Activated T-cell treated with anti-CD3 and anti-CD28 coated beads for 4 hours (primary cell): ENCODE measurements at places on chromosomes 6 and 20.

DNA sequence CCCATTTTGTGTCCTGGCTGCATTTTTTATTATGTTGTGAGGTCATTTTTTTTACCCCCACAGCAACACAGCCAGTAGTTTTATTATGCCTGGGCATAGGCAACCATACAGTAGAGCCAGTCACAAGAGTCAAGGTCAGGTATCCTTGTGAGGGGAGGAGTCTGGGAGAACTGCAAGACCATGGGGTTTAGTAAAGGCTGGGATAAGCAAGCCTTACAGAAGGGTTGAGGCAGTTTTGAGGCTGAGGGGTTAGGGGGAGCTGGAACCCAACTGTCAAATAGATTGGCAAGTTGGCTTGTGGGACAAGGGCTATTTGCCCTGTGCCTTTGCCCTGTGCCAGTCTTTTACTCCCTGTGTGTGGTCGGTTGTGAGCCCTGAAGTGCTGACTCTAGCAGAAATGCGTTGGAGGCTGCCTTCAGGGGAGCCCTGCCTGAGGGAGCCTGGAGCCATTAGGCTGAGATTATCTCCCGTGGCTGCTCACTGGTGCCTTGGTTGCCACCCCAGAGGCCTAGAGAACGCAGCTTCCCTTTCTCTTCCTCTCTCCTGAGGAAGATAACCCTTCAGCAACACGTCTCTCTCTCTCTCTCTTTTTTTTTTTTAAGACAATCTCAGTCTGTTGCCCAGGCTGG, 31.1 kb downstream of the RALY start:
- no peak for DNase-seq

DNA sequence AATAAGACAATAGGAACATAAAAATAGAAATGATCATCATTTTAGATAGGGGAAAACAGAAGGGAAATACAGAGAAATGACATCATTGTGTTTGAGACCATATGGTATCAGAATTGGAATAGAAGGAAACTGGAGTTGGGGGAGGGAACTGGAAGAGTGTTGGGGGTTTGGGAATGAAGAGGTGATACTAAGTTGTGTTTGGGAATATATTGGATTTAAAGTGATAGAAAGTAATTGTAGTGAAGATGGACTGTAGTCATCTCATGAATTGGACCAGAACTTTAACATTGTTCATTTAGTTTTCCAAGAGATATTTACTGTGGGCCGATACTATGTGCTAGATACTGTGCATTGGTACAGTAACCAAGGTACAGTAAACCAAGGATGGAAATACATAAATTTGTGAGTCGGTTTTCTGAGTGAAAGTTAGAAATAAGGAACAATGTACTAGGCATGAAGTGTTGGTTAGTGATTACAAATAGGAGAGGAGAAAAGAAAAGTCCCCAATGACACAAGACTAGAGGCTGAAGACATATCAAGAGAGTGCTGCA, 32.3 kb downstream of the KCNQ5 start:
- no peak for DNase-seq

DNA sequence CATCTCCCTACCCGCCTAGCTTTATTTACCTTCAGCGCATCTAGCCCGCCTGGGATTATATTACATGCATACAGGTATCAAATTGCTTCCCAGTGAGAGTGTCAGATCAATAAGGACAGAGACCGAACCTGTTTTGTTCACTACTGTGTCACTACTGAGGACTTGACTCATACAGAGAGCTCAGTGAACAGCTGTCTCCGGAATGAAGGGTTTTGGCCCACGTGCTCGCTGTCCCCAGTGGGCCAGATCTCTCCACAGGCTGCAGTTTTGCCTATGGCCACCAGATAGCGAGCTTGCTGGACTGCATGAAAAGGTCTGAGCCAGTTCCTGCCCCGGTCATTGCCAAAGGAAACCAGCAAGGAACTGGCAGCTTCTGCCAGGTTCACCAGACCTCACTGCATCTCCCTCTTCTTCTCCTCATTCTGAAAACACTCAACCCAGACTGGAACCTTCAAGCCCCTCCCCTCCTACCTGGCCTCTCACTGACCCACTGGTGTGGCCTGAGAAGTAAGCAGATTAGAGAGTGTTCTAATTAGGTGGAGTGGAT, 150.8 kb downstream of the ZMYND8 start:
- DNase-seq = no peak

DNA sequence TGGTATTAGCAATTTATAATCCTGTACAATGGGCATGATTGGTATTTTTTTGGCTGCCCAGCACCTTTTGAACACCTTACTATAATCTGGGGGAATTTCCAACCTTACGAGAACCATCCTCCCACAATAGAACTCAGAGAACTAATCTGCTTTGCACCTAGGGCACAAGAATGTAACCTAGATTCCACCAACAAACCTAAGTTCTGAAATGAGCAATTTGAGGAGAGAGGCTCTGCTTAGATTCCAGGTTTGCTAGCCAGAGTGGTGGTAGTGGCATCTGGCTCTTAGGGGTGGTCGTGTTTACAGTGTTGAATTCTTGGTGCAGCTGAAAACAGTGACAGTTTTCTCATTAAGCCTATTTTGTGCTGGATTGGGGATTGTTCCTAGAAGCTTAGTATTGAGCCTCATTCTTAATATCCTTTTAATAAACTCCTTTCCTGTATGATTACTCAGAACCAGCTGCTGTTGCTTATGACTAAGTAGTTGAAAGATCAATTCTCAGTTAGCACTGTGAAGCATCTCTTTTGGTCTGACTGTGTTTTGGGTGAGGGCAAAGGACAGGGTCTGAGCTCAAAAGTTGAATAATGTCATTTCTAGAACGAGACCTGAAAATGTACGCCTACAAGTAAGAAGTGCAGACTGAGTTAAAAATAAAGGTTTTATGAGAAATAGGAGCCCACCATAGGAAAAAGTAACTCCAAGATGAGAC, 385.6 kb downstream of the CDKAL1 start:
- no peak for DNase-seq

DNA sequence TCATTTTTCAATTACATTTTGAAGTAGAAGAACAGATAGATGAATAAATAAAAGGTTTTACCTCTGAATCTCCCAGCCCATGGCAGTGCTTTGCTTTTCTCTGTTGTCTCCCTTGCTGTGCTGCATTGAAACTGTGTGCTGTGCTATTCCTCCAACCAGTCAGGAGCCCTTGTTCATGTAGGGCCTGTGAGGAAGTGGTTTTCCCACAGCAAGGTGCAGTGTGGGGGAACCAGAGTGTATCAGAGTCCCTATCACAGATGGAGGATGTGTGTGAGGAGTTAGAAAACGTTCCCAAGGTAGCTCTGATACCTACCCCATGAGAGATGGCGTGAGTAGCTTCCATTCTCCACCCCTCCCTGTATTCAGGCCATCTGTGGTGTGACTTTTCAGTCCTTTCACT, 72.8 kb upstream of the RALGAPA2 start:
- DNase-seq = no peak

DNA sequence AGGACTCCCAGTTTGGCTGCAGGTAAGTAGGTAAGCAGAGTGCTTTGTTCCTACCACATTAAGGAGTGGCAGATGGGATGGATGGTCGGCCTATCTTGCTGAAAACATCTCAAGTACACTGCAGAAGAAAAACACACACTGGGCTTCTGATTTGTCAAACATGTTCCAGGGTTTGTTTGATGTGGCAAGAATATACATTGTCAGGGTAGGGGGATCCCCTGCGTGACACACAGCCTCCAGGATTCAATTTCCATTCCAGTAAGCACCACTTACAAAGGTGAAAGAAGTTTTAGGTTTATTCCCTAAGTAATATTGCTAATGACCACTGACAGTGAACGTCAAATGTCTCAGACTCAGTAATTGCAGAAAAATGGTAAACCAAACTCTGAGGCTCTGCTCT, 26.0 kb upstream of the KIF16B start:
- DNase-seq = no peak

DNA sequence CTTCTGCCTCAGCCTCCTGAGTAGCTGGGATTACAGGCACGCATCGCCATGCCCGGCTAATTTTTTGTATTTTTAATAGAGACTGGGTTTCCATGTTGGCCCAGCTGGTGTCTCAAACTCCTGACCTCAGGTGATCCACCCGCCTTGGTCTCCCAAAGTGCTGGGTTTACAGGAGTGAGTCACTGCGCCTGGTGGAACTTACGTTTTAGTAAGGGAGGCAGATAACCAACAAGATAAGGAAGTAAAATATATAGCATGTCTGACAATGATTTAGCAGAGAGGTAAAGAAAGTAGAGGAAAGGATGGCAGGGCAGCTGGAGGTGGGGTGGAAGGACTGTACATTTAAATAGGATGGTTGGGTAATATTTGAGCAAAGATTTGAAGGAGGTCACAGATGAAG, 12.8 kb upstream of the MYMX start:
- DNase-seq = no peak

DNA sequence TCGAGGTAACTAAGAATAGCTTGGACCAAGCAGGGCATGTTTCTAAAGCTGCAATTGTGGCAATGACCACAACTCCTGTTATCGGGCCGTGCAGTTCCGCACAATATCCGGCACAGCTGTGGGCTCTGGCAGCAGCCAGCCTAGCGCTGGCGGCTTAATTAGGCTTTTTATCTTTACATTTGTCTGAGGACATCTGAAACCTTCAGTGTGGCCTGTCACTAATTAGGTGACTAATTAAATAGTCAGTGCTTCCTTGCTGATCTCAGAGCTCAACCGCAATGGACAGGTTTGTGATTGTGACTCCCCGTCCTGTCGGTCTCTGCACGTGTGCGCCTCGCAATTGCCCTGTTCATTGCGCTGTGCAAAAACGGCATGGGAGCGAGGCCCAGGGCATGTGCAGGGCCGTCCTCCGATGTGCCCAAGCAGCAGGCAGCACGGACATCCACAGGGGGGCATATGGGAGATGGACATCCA, 134.8 kb upstream of the INSM1 start:
- no peak for DNase-seq

GRCh38 chr6:14252271-14252850, 134.8 kb downstream of the CD83 start:
- DNase-seq = no peak

- peak; percentile 47 for DNase-seq
Observed at GRCh38 chr20:667351-668034, 8.1 kb downstream of the SCRT2 start.

- no peak for DNase-seq
Observed at GRCh38 chr6:4185419-4185818, 50.0 kb upstream of the ECI2 start.

DNA sequence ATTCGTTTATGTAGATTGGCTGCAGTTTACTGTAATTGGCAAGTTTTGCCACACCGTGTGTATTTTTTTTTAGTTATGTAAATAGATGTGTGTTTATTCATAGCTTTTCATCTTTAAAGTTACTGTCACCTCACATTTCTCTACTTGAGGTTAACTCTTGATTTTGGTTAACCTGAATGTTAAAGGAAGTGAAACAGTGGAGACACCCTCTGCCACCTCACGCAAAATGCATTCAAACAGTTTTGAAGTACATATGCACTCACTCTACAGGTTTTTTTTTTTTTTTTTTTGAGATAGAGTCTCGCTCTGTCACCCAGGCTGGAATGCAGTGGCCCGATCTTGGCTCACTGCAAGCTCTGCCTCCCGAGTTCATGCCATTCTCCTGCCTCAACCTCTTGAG, 17.7 kb downstream of the OR2A4 start:
- DNase-seq = no peak

GRCh38 chr6:14734416-14735340, 511.2 kb upstream of the JARID2 start:
- peak; percentile 38 for DNase-seq

DNA sequence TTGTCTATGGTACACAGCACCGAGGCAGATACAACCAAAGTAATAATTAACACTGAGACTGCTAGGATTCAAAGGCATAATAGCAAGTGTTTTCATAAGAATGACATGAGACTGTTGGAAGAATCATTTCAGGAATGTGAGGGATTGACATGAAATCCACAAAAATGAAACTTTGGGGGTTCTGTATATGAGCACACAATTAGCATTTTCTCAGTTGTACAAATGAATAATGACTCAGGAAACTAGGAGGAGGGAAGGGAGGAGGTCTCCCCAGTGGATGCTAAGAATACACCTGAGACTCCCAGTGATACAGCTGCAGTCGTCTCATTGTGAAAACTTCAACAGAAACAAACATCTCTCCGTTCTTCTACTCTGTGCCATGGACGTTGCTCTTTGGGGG, 428.4 kb upstream of the PLCB4 start:
- no peak for DNase-seq

DNA sequence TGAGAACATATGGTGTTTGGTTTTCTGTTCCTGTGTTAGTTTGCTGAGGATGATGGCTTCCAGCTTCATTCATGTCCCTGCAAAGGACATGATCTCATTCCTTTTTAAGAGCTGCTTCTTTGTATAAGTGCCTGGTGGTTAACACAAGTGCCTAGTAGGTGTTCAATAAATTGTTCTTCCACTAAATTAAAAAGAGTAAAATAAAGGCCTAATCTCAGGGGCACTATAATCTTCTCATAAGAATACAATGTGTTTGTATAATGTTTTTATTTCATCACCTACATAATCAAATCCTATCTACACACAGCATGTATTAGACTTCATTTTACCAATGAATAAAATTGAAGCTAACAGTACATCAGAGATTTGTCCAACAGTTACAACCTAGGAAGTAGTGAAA, 252.7 kb downstream of the KHDC1L start:
- DNase-seq = no peak

- DNase-seq = no peak
Observed at GRCh38 chr6:138428944-138429598, 25.0 kb downstream of the HEBP2 start.

DNA sequence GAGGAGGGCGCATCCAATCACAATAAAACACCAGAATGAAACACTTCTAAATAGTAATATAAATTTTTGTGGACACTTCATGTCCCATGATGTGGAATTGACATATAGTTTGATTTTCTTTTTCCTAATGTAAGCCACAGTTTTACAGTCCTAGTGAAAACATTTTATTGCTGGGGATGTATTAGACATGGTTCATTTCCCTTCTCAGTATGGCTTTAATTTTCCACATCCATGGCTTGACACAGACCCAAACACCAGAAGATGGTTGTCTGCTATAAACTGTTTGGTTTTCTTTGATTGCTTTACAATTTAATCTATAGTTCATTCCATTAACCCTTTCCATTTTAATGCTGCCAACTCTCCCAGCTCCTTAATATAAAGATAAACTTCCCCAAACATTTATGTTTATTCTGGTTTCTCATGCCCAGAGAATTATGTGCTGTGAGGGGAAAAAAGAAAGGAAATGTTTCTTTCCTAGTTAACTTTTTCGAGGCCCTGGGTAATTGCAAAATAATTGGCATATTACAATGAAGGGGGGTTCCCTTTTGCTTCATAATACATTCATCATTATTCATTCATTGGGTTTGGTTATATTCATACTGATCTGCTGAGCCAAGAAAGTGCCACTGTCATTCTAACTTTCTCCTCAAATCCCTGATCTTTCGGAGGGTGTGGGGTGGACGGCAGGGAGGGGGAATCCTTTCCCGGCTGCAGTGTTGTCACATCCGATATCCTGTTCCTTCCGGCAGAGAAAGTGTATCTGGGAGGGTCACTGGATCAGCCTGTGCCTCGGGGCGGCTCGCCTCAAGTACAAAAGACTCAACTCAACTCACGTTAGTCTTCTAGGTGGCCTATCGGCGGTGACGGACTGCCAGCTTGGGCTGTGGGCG, 127.6 kb upstream of the TFAP2D start:
- DNase-seq = no peak
